ENCODE measurements at places on chromosomes 3 and 15.

DNA sequence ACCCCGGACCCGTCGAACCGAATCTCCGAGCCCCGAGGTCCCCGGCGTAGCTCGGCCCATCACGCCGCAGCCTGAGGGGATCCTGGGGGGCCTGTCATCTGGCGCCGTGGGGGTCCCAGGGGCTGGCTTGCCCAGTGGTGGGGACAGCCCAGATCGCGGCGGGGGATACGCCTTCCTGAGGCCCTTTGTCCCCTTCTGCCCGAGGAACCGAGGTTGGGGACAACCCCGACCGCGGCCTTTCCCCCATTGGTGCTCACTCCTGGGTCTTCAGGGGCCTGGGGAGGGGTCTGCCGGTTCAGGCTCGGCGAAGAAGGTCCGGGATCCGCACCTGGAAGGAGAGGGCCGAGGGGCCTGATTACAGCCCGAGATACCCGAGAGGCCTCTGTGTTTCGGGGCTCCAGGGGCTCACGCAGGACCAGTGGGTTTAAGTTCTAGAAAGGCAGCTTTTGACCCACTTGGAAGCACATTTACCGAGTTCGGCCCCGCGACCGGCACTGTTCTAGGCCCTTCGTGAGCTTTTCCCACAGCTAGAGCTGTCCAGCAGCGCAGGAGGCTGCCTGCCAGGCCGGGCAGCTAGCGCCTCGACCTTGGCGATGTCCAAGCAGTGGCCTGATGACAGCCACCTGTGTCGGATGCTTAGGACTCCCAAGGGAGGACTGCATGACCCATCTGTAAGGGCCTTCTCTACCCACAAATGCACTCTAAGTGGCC lies 504 bp downstream of the ABHD2 start:
- peak; percentile 75 for DNase-seq

DNA sequence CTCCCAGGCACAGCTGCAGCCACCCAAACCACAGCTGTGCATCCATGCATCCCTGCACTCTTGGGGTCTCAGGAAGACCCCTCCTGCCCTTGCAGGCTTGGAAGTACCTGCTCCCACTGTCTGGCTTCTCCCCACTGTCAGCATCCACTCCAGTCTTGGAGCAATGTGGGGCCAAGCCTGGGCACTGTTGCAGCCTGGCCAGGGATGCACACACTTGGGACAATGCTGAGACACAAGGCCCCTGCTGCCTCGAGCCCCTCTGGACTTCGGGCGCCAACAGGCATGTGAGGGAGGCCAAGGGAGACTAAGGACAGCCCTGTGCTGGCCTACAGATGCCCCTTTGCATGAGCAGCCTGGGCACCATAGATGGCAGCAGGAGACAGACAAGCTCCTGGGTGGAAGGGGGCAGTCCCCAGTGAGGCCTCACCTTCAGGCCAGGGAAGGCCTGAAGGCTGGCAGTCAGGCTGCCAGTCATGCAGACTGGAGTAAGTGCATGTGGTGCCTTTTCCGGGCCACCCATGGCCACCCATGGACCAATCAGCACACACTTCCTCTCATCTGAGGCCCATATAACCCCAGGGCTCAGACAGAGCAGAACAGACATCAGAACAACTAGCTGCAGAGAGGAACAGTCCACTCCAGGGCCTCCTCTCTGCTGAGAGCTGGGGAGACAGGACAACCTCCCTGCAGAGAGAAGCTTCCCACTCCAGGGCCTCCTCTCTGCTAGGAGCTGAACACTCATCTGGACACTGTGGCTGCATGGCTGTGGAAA lies 219.0 kb downstream of the VGLL3 start:
- peak; percentile 50 for DNase-seq

GRCh38 chr15:44286814-44287452 lies 1.6 kb upstream of the GOLM2 start:
- no peak for DNase-seq

DNA sequence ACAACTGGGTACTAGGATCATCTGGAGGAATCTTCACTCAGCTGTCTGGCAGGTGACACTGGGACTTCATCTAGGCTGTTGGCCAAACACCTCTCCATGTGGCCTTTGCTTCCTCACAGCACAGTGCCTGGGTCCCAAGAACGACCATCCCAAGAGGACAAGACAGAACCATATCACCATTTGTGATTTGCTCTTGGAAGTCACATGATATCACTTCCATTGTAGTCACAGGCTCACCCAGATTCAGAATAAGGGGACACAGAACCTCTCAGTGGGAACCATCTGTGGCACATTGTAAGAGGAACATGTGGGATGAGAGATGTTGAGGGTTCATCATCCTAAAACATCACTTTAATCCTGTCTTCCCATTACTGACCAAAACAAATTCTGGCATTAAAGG lies 1.9 kb upstream of the PSMA4 start:
- DNase-seq, result no peak

- DNase-seq, result peak; percentile 43
Observed at GRCh38 chr15:40357246-40357645, 773 bp upstream of the DISP2 start.

- DNase-seq, result peak; percentile 1
Observed at GRCh38 chr15:31332681-31333071, 6.0 kb downstream of the KLF13 start.

GRCh38 chr3:9196020-9196419 lies 53.4 kb downstream of the SRGAP3 start:
- DNase-seq, result no peak

DNA sequence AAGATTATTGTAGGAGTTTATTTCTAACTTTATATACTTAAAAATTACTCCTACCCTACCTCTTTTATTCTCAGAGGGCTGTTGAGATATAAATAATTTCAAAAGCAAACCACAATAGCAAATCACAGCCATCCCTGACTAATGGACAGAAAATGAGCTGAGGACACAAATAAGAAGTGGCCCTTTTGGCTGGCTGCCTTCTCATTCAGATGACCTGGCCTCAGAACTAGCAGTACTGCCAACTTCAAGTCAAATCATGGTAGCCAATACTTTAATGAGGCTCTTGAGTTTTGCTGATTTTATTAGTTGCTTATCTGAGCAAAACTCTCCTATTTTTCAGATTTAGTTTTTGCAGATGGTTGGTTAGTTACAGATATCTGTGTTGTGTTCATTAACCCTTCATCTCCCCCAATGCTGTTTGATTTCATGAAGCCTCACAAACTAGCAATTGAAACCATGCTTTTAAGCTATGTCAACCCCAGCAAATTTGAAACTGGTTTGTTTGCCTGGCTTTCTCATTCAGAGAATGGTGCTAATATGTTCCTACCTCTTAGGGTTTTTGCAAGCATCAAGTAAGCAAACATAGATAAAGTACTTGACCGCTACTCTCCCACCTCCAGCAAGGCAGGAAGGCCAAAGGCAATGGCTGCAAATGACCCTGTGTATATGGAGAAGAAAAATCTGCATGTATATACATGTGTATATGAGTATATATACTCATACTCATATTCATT lies 73.4 kb upstream of the HACD2 start:
- no peak for DNase-seq

- DNase-seq, result peak; percentile 15
Observed at GRCh38 chr15:70806992-70807712, 43.8 kb upstream of the UACA start.

DNA sequence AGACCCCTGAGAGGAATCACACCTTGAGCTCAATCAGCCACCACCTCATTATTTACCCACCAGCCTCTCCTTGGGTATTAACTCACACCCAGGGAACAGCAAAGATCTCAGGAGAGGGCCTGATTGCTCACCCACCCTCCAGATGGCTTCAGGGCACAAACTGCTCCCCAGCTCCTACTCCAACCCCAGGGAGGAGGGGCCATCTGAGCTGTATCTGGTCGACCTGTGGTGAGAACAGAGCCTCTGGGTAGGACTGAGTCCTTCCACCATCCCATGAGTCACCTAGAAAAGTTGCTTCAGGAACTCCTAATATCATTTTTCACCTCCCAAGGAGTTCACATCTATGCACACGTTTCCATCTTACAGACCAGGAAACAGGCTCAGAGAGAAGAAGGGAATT lies 44.8 kb upstream of the HES1 start:
- no peak for DNase-seq

- no peak for DNase-seq
Observed at GRCh38 chr3:156826896-156827882, 1.0 kb downstream of the LEKR1 start.

- no peak for DNase-seq
Observed at GRCh38 chr3:49883998-49884397, 14.3 kb upstream of the CAMKV start.

DNA sequence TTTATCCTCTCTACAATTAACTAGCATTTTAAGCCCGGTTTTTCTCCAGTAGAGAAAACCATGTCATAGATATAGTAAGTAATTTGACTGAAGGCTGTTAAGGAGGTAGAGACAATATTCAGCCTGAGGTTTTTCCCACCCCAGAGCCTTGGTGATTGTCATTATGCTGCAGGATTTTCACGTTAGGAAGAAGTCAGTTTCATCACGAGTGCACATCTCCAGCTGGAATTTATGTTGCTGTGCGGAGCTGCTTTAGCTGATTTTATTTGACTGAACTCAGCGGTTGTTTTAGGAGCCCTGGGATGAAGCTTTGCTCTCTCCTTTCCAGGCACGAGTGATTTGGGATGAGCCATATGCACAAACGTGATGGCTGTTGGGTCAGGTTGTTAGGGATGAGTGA lies 271.3 kb upstream of the RGMA start:
- no peak for DNase-seq

- no peak for DNase-seq
Observed at GRCh38 chr15:56038707-56039106, 45.3 kb upstream of the NEDD4 start.

DNA sequence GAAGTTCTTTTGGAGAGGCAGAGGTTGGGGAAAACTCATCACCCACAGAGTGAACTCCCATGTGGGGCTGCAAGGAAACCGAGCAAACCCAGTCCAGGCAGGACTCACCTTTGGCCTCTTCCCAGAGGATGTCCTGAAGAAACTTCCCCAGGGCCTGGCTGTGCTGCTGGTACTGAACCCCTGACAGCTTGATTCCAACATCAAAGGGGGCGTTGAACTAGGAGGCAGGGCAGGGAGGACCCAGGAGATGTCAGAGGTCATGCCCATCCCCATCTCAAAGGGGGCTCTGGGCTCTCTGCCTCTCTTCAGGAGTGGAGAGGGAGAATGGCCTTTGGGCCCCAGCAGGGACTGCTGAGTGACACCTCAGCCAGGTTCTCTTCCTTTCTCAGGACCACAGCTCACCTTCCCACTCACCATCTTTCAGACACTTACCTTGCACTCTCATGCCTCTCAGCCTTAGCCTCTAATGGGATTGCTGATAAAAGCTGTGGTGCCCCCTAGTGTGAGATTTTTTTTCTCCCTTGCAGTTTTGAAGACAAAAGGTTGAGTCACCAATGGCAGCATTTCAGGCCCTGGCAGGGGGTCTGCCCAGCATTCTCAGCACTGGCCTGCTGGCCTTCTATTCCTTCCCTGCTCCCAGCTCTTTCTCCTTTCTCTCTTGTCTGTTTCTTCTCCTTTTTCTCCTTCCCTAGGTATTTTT lies 6.0 kb downstream of the GHRL start:
- DNase-seq, result no peak

DNA sequence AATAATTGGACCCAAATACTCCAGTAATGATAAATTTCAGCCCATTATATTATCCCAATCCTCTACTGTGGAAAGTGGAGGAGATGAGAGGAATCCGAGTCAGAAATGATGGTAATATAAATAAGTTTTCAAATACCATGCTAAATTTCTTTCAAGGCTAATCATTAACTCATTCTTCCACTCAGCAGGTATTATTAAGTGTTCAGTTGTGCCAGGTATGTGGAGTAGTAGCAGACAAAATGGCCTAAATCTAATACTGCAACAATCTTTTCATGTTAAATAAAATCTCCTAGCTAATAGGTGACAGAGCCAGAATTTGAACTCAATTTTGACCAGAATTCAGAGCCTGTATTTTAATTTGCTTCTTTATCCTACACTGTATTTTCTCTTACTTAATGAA lies 538.6 kb upstream of the ROBO2 start:
- no peak for DNase-seq

GRCh38 chr3:113589971-113590370 lies 57.6 kb downstream of the SIDT1 start:
- DNase-seq, result no peak

- DNase-seq, result no peak
Observed at GRCh38 chr3:140553591-140553990, 124.3 kb upstream of the TRIM42 start.

DNA sequence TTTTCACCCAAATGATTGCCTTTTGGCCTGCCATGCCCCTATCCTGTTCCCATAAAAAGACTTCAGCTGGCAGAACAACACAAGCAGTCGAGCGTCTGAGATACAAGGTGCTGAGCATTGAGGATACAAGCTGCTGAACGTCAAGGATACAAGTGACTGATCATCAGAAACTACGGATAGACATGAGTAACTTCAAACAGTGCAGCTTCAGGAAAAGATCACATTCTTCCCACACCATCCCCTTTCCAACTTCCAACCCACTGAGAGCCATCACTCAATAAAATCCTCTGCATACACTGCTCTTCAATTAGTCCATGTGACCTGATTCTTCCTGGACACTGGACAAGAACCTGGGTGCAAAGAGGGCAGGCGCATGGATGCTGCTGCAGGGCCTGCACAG lies 1198.9 kb downstream of the ROBO2 start:
- DNase-seq, result no peak

GRCh38 chr15:43799209-43799944 lies 643 bp downstream of the SERINC4 start:
- DNase-seq, result no peak

DNA sequence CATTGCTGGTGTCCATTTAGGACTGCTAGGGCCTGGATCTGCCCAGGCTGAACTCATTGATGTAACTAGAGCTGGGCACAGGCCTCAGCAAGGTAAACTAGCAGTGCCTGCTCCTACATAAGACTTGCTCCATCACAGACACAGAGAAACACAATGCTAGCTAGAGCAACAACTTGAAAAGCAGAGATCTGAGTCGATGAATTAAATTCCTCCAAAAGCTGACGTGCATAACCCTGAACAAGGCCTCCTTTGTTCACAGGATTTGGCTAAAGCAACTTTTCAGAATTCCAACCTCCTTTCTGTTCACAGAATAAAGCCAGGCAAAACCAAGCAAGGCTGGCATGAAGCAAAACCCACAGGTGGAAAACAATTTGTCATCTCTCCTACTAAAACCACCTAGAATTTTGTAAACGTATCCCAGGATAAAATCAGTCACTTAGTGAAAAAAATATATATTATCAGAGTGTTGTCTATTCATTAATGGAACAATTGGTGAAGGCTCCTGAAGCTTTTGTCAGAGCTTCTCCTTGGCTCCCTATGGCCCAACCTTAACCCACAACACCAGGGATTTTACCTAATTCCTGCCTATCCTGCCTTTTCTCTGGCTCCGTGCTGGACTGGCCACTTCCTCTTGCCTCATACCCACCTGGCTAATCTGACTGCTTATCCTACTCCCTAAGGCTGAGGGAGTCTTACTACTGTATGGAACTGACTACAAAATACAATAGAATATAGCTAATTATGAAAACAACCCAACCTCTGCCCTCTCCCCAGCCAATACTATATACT lies 39.9 kb downstream of the PLCH1 start:
- DNase-seq, result no peak

- no peak for DNase-seq
Observed at GRCh38 chr3:78621061-78621716, 1146.6 kb downstream of the ROBO1 start.

DNA sequence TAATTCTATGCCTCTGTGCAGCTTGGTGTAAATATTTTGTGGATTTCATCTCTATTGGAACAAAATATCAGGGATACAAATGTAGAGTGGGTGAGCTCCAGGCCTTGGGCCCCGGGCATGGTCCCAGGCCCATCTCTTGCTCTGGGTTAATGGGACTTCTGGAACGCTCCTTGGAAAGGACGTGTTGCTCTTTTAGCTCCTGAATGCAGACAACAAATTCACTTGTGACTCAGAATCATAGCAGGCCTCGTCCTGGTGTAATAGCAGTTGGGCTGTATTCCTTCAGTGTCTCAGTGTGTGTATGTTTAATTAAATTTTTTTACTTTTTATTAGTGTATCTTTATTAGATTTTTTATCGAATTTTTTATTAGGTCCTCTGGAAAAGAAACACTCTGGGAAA lies 266.7 kb upstream of the C2CD4B start:
- no peak for DNase-seq
